T-cell (primary cell): ENCODE measurements at places on chromosomes 11 and 22. TPM values are rescaled to one million over a fixed set of nuclear protein-coding genes. Genes with fewer than 3 reads are reported as not detected.
A peak's percentile ranks its signal among the peaks of the same experiment; 100 is the strongest.

DNA sequence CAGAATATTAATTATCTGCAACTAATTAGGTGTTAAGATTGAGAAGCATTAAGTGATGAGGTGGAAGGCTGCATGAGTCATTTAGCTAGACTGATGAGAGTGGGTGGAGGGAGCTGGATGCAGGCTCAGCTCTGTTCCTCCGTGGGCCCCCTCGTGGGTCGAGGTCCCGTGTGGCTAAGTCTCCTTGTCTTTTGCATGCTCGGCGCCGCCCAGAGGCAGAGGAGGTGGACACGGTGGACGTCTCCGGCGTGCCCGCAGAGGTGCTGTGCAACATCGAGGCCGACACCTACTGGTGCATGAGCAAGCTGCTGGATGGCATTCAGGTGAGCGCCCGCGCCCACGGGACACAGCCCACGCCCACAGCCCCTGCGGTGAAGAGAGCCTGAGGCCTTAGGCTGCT is 211.6 kb downstream of the TBC1D22A start:
- DNase-seq, result no peak

GRCh38 chr11:94799726-94800125 is 31.6 kb downstream of the AMOTL1 start:
- DNase-seq, result no peak

DNA sequence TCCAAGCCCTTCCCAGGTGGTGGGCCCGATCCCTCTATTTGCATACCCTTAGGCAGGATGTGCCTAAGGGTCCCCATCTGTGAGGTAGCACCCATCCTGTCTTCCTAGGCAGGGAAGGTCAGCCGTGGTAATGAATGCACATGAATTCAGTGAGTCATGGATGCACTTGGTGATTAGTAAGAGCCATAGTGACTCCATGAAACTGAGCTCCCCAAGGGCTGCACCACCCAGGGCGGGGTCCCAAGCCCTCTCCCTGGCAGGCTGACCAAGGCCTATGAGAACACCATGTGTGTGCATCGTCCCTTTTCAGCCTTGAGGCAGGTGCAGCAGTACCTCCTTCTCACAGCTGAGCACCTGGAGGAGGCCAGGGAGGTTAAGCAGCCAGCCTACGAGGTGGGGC is 15.6 kb upstream of the SUSD2 start:
- DNase-seq, result no peak

DNA sequence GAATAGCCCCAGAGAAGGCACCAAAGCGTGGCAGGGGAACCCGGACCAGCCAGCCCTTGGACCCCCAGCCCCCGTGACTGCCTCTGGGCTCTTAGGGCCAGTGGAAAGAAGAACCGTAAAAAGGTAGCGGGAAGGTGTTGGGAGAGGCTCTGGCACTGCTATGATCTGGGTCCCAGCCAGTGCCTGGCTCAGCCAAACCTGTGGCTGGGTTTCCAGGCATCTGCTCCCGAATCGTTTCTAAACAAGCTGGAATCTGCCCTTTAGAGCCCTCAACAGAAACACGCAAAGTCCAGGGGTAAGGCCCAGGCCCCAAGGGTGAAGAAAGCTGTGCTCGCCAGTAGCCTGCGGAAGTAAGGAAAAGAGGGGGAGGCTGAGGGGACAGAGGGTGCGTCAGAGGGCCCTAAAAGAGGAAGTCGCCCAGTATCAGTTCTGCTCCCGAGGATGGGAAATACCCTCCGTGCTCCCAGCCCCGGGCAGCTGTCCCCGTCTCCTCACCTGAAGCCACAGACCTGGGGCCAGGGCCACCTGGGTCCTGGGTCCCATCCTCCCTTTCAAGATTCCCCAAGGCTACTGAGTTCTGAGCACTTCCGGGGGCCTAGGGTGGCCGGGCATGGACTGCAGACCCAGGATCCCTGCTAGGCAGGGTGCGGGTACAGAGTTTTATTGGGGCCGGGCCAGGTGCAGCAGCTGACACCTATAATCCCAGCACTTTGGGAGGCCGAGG is 24.7 kb downstream of the IL10RA start:
- peak; percentile 28 for DNase-seq

DNA sequence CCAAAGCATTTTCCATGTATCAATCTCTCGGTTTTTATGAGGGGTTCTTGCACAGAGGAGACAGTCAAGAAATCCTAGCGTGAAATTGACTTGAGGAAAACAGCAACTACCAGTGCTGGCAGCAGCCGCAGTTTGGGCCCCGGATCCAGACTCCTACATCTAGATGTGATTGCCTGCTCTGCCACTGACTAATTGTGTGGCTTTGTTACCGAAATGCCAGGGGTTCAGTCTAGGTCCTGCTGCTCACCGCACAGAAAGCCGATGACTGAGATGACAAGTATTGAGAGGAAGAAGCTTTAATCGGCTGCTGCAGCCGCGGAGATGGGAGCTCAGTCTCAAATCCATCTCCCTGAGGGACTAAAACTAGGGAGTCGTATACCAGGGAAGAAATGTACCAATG is 8.2 kb upstream of the GLB1L3 start:
- no peak for DNase-seq

GRCh38 chr22:42967933-42968332 is 47.0 kb downstream of the PACSIN2 start:
- peak; percentile 11 for DNase-seq

DNA sequence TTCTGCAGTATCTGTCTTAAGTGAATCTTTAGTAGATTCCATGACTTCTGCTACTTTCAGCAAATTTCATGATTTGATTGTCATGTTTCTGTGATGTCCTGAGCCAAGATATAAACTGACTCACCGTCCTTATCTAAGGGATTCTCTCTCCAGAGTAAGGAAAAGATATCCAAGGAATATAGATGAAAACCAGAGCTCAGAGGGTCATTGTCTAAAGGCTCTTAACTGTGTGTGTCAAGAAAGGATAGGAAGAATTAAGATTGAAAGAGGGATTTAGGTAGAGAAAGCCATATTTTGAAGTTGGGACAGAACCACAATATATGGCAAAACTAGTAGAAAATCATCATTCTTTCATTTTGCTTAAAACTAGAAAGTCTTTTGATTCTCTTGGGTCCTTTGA is 50.7 kb downstream of the PPME1 start:
- DNase-seq, result no peak

GRCh38 chr11:110379261-110379660 is 50.5 kb upstream of the FDX1 start:
- DNase-seq, result no peak

- DNase-seq, result no peak
Observed at GRCh38 chr11:10934293-10934860, 76.5 kb upstream of the ZBED5 start.

Gene DNAJB7
- total RNA-seq, result not detected

Gene MRPL17
- 30.2 TPM for total RNA-seq

Gene MS4A12
- not detected for total RNA-seq

Gene PITPNB
- 67.2 TPM for total RNA-seq

Gene HBE1
- total RNA-seq, result not detected

Gene PNPLA3
- 0.13 TPM for total RNA-seq
